ENCODE measurements at places on chromosomes 12 and 14.

DNA sequence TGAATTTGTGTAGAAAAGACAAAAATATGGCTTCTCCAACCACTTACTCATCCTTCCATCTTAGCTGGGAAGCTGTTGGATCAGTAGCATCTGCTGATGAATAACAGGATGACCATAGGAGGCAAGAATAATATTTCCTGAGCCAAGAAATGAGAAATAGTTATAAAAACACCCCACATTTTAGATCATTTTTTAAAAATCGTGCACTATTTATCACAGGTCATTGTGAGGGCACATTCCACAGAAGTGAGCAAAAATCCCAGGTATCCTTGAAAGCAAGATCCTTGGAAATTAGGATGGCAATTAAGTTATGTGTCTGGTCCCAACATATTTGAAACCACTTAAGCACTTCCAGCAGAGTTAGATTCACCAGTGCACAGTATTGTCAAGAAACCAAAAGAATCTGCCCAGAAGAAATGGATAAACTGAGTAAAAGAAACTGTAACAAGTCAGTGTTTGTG is 8.4 kb downstream of the FAR2 start:
- no peak for DNase-seq

- no peak for DNase-seq
Measured at GRCh38 chr14:100440758-100441203, 117.6 kb downstream of the SLC25A47 start.

DNA sequence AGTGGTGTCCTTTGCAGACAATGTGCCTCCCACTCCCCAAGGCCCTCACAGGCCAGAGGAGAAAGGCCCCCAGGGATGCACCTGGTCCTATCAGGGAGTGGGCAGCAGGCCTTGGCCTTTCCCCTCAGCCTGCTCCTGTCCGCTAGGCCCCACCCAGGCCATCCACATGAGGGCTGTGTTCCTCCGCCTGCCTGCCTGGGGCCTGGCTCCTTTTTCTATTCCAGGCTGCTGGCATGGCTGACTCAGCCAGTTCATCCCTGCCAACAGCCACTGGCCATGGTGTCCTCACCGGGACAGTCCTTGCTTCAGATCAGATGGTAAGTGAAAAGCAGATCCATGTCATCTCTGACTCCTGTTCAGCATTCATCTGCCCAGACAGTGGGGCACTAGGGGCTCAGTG is 13.4 kb downstream of the ISM2 start:
- DNase-seq = no peak

GRCh38 chr12:2963154-2963759 is 4.1 kb downstream of the TEAD4 start:
- peak; percentile 42 for DNase-seq

DNA sequence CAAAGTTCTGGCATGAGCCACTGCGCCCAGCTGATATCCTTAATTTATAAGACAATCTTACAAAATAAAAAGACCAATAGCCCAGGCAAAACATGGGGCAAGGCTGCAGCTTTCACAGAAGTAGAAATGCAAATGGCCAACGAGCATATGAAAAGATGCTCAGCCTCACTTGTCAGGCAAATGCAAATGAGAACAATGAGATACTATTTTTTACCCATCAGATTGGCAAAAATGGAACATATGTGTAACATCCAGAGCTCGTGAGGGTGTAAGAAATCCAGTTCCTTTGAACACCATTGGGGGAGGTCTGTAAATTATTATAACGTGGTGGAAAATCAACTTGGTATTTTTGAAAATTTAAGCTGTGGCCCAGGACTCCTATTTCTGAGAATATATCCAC is 14.6 kb downstream of the MAP1LC3B2 start:
- DNase-seq = no peak

DNA sequence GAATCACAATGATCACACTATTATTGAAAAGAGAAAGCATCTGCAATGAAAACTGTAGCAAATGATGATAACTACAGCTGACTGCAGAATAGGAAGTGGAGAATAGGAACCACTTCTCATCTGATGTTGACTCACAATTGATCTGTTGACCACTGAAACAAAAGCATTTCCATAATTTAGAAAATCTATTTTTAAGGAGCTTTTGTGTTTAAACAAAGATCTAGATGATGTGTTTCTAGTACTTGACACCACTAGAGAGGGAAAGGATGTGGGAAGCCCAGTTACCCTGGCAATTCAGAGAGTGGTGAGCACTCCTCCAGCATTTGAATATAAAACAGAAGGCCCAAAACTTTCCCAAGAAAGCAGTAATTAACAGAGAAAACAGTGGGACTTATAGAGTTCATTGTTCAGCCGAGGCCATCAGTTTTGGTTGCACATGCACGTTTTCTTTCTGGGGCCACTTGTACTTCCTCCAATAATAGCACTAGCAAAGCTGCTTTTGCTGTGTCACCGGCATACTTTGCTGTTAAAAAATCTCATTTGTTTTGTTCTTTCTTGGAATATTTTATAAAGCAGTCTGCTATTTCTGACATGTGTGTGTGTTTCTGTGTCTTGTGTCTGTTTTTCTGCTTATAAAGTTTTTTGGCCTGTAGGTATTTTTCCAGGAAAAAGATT is 76.1 kb upstream of the HECTD1 start:
- DNase-seq = no peak

- no peak for DNase-seq
Measured at GRCh38 chr14:71618047-71618446, 314.2 kb upstream of the RGS6 start.

- DNase-seq = no peak
Measured at GRCh38 chr12:75982979-75983660, 48.5 kb downstream of the PHLDA1 start.

GRCh38 chr14:36751106-36751505 is 89.4 kb downstream of the PAX9 start:
- no peak for DNase-seq

- DNase-seq = no peak
Measured at GRCh38 chr12:24721191-24721590, 227.7 kb downstream of the BCAT1 start.

GRCh38 chr14:28323366-28323765 is 443.2 kb upstream of the FOXG1 start:
- no peak for DNase-seq

GRCh38 chr14:85038526-85039352 is 491.2 kb upstream of the FLRT2 start:
- no peak for DNase-seq

- no peak for DNase-seq
Measured at GRCh38 chr14:68696721-68697495, 96.0 kb downstream of the ZFP36L1 start.

GRCh38 chr12:45660330-45660729 is 69.2 kb upstream of the ARID2 start:
- DNase-seq = no peak

- DNase-seq = no peak
Measured at GRCh38 chr14:54354096-54354495, 42.7 kb upstream of the CDKN3 start.

- peak; percentile 93 for DNase-seq
Measured at GRCh38 chr14:99971087-99971940, 93.9 kb upstream of the EVL start.

GRCh38 chr12:92971859-92972524 is 42.9 kb upstream of the EEA1 start:
- DNase-seq = no peak

DNA sequence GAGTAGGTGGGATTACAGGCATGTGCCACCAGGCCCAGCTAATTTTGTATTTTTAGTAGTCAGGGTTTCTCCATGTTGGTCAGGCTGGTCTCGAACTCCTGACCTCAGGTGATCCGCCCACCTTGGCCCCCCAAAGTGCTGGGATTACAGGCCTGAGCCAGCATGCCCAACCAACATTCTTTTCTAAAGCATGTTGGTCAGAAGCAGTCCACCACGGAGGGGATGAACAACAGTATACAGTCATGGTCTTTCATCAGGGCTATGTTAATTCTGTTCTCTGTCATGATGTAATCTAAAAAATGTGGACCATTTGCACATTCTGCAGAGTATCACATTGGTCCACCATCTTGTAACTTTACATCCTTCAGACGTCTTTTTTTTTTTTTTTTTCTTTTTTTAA is 3.6 kb downstream of the MRPL51 start:
- DNase-seq = no peak

GRCh38 chr12:16407346-16407745 is 59.9 kb downstream of the MGST1 start:
- no peak for DNase-seq

DNA sequence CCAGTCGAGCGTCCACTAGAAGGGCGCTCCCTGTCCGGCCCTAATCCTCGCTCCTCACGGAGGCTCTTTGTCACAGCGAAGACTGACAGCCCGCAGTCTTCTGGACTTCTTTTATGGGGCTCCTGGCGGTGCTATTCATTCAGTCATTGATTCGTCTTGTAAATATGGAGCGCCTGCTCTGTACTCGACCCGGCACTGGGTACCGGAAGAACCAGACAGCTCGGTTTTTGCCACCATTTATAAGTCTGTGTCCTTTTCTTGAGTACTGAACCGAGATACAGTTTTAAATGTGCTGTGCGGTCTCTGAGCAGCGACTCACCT is 570 bp downstream of the DMAC2L start:
- DNase-seq = no peak

- DNase-seq = no peak
Measured at GRCh38 chr12:65561798-65562382, 262.4 kb upstream of the HMGA2 start.

DNA sequence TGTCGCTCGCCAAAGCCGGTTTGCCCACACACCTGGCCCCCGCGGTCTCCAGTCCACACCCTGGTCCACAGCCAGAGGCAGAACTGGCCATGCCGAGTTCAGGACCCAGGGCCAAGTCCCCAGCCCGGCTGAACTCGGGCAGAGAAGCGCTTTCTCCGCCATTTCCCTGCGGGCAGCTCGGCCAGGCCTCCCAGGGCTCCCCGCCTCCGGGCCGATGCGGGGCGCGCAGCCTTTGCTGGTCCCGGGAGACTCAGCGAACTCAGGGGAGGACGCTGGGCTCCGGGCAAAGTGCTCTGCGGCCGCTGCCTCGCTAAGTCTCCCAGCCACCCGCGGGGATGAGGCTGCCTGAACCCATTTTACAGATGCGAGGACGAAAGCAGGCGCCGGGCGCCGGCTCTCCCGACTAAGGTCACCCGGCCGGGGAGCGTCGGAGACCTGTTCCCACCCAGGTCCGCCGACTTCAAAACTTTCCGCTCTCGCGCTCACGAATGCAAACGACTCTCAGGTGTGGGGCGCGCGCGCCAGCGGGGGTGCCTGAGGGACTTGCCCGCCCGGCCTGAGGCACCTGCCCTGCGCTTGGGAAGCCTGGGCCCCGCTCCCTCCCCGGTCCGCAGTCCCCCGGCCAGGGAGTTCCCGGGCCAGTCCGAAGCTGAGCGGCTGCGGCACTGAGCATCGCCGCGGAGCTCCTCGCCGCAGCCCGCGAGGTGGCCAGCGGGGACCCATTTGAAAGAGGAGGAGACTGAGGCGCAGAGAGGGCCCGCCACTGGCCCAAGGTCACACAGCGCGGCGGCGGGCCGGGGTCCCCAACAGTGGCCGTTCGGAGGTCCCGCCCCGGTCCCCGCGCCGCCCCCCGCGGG is 627 bp downstream of the TESC start:
- peak; percentile 48 for DNase-seq

DNA sequence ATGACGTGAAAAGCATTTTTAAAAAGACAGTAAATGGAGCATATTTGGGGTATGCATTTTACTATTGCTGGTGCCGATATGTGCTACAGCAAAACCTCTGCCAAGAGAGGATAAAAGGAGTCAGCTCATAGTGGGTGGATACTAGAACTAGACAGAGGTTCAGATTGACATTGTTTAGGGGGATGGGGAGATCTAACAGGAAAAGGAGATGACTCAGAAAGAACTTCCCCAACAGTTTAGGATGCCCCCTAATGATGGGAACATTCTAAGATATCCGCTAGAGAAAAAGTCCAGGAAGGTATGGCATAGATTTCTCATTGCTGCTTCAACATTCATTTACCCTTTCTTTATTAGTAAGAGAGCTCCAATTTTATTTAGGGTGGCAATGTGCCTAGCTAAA is 110.5 kb upstream of the CLEC14A start:
- DNase-seq = no peak

DNA sequence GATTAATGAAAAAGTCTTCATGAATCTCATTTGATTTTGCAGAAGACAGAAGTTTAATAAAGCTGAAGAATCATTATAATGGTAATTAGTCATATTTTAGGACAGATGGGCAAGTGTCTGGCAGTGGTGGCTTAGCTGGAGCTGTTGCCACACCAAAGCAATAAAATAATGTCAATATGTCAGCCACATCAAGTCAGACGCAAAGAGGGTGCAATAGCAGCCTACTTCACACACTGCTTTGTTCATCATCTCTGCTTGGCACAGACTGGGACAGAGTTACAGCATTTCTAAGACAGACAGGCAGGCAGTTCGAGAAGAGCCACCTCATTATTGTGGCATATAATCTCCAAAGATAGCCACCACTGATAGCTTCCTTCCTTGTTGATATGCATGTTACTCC is 16.9 kb upstream of the KRR1 start:
- no peak for DNase-seq

GRCh38 chr12:79200176-79200575 is 335.6 kb downstream of the SYT1 start:
- no peak for DNase-seq

DNA sequence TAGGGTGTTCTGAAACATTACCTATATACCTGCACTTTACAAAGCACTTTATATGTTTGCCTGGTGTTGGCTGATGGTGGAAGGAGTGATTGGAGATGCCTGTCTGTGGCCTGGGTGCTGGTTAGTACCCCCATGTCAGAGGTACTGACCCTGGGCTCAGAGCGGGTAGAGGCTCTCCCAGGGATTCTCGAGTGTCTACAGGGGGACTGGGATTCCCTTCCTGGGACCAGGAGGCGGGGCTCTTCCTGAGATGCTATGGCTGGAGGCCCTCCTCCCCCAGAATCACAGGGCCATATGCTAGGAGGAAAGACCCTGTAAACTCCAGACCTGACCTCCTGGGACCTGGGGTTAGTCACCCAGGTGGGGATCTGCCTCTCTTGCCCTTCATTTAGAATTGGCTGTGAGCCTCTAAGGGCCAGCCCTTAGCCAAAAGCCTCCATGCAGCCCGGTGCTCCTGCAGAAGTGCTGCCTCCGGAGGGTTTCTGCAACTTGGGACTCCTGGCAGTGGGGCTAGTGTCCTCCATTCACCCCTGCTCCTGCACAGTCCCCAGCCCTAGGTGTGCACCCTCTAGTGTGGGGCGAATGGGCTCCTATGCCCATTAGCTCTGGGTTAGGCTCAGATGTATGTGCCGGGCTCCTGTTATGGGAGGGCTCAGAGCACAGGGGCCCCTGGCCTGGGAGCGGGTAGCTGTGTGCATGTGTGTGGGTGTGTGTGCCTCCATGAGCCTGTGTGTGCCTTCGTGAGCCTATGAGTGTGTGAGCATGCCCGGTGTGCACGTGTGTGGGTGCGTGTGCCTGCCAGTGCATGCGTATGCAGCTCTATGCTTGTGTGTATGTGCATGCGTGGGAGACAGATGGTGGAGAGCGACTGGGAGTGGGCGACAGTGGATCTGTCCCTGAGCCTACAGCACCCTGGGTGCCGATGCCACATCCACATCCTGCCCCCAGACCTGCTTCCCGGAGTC is 36.6 kb downstream of the RTL1 start:
- DNase-seq = no peak

DNA sequence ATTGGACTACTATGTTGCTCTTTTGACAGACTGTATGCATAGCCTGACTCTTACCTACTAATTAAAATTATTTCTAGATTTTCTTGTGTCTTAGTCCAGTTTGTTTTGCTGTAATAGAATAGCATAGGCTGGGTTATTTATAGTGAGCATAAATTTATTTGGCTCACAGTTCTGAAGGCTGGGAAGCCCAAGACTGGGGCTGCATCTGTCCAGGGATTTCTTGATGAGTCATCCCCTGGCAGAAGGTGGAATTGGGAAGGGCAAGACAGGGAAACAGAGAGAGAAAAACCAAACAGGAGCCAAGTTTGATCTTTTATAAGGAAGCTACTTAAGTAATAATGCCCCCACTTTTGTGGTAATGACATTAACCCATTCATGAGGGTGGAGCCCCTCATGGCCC is 759.2 kb upstream of the LRFN5 start:
- no peak for DNase-seq
